Right renal cortex interstitium (tissue), 3 donors: ENCODE measurements at places on chromosomes 2 and 18. TPM values are rescaled to one million over a fixed set of nuclear protein-coding genes. Genes with fewer than 3 reads are reported as not detected.
A peak's percentile ranks its signal among the peaks of the same experiment; 100 is the strongest.

The ST3GAL5 gene
- 8.9 TPM for polyA plus RNA-seq

DNA sequence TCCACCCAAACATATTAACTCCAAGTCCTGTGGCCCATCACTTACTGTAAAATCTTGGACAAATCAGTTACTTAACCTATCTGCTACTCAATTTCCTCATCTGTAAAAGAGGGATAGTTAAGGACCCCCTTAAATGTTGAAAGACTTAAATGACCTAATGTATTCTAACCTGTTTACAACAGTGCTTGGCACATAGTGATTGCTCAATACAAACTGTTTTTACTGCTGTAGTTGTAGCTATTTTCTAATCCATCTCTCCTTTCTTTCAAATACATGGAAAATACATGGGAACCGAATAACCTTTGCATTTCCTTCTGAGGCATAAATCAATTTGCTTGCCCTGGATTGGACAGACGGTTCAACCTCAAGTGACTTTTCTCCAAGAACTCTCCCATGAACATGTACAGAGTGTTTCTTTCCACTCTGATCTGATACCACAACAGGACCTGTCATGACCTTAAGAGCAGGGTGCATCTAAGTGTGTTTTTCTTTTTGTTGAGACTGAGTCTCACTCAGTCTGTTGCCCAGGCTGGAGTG, 2.7 kb downstream of the LNPK start:
- DNase-seq: no peak

DNA sequence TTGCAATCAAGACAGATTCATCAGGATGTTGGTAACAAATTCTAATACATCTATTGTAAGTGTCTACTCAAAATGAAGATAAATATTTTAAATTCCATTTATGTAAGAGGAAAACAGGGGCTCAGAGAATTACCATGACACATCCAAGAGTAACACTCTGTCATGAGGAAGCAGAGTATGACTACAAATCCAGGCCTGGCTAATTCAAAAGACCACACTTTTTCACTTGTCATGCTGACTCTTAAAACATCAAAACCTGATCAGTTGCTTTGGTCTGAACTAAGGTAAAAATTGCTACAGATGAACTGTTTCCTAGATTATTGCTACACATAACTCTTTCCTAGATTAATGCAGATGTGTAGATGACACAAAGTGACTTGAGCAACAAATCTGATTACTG, 880.6 kb downstream of the TSN start:
- no peak for DNase-seq

The B3GNT2 gene
- 37.5 TPM for polyA plus RNA-seq

DNA sequence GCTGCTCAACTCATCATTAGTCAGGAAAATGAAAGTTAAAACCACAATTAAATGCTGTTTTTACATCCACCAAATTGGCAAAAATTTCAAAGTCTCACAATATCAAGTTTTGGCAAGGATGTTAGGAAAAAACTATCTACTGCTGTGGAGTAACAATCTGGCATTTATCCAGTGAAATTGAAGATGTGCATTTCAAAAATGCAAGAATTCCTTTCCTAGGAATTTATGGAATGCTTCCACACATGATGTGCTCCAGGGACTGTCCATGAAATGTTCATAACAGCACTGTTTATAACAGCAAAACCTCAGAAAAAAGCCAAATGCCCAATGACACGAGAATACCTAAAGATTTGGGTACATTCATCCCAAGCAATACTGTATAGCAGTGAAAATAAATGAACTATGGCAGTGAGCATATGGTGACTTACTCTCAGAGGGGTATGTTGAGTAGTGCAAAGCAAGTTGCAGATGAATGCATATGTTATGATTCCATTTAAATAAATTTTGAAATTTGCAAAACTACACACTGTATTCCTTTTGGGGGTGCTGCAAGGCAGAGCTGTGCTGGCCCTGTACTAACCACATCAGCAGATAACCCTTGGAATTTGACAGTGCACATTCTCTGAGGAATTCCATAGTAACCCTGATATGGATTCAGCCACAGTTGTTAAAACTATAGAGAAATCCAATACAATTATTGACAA, 41.3 kb upstream of the GYPC start:
- DNase-seq: no peak

DNA sequence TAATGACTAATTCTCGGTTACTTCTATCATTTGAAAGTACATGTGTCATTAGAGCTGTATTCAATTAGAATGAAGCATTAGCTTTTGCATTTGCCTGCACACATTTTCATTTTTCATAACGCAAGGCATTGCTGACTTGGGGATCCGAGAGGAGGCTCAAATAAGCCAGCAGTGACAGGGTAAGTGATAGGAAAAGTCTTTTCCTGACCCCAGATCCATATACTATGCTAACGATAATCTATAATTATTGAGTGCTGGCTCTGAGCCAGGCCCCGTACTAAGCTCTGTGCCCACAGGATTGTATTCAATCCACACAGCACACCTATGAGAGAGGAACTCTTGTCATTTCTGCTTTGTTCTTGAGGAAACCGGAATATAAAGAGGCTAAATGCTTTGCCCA, 168.2 kb downstream of the VWC2L start:
- no peak for DNase-seq

The ARHGAP15 gene
- 7.2 TPM for polyA plus RNA-seq

DNA sequence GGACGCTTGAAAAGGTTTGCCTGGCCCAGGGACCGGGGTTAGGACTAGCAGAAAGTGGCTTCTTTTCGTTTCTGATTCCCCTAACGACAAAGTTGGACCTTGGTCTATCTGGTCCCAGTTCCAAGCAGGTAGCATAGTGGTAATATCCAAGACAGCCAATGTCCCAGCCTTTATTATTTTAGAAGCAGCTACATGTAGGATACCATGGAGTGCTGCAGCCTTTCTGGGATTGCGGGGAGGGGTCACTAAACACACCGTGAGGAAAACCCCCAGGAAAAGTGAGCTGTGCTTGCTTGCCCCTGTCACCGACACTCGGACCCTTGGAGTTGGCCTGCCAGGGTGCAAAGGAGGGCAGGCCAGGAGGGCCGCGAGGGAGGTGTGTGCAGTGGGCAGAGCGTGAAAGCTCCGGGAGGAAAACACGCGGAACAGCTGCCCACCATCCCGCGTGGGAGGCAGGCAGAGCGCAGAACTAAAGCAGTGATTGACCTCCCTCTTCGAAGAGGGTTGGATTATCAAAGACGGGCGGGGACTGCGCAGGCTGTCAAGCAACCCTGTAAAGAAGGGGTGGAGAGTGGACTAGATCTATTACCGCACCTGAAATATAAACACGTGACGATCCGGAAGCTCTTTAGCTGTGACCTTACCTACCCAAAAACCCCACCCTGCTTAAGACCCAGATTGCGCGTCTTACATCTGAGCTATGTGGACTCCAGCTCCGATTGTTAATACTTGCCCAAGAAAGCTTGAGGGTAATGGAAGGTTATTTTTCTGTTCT, 624 bp upstream of the MAP4K3 start:
- no peak for DNase-seq

The SLC4A3 gene
- polyA plus RNA-seq: 7.1 TPM

DNA sequence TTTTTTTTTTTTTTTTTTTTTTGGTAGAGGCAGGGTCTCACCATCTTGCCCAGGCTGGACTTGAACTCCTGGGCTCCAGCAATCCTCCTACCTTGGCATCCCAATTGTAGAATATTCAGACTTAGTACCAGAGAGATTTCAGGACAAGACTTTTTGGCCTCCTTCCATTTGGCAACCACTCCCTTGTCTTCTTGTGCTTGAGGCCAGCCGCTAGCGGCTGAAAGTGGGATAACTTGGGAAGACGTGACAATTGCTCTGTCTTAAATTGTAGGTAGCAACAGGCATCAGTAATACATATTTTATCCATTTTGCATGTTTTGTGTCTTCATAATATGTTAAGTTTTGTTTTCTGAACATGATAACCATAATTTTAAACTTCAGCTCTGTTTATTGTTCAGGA, 53.3 kb upstream of the TTN start:
- DNase-seq: no peak

- DNase-seq: no peak
These were observed 174.6 kb downstream of the NCK2 start for GRCh38 chr2:105919191-105919811.

The RUFY4 gene
- 0.08 TPM for polyA plus RNA-seq

The STARD6 gene
- polyA plus RNA-seq: 0.25 TPM

The VWC2L gene
- polyA plus RNA-seq: 0.07 TPM

The SERPINB10 gene
- 0.58 TPM for polyA plus RNA-seq

DNA sequence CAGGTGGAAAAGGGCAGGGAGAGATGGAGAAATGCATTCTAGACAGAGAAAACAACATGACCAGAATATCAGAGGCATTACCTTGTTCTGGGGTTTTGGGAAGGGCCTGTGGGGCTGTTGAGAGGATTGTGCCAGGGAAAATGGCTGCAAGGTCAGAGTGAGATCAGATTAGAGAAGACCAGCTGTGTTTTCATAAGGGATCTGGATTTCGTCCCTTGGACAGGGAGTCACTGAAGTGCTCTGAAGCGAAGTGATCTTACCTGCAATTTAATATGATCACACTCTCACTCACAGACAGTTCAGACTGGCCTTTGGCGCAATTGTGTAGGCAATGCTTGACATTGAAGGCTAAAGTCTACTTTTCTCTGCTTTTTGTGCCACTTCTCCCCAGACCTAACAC, 20.3 kb upstream of the REG3G start:
- DNase-seq: no peak

DNA sequence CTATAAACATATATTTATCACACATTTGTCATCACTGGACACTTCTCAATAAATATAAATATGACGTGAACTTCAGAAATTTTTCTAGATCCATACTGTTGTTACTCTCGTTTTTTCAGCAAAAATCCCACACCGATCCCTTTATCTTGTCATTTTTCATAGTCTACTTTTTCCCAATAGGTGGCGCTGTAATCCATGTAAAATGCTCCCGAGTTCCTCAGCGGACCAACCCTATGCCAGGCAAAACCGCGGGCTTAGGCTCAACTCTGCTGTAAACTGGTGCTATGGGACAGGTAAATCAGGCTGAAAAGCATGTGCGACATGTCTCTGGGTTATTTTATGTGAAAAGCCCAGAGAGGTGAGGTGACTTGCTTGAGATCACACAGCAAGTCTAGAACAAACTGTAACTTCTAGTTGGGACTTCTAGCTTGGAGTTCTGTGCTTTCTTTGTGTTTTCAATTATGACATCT, 104.0 kb downstream of the COBLL1 start:
- peak; percentile 40 for DNase-seq
